Activated T-cell treated with anti-CD3 and anti-CD28 coated beads for 24 hours (primary cell): ENCODE measurements at places on chromosomes 1 and 21.

GRCh38 chr1:157652859-157653493 is 47.6 kb downstream of the FCRL3 start:
- DNase-seq = no peak

- DNase-seq = no peak
Measured at GRCh38 chr1:17045634-17046333, 8.0 kb downstream of the SDHB start.

DNA sequence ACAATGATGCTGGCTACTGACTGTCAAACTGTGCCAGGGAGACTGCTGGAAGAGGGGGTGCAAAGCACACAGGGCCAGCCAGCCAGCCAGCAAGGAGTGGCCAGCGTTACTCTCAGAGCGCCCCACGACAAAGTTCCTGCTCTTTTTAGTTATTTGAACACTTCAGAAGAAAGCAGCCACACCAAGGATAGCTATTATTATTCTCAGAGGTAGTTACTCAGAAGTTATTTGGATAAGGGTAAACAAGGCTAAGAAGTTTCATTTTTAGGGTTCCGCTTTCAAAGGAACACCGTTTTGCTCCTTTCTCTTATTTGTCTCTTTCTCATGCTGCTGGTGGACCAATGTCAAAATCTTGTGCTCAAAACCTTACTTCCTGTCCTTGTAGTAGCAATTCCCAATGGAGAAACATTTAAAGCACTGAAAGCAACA is 59.9 kb downstream of the VANGL2 start:
- no peak for DNase-seq

- DNase-seq = no peak
Measured at GRCh38 chr21:31556662-31557061, 102.8 kb upstream of the SOD1 start.
